ENCODE measurements at places on chromosomes 16 and 17.

- no peak for DNase-seq
Observed at GRCh38 chr17:39671651-39672521, 3.6 kb downstream of the PNMT start.

GRCh38 chr17:40473573-40474365 is 27.7 kb downstream of the TNS4 start:
- DNase-seq = no peak

DNA sequence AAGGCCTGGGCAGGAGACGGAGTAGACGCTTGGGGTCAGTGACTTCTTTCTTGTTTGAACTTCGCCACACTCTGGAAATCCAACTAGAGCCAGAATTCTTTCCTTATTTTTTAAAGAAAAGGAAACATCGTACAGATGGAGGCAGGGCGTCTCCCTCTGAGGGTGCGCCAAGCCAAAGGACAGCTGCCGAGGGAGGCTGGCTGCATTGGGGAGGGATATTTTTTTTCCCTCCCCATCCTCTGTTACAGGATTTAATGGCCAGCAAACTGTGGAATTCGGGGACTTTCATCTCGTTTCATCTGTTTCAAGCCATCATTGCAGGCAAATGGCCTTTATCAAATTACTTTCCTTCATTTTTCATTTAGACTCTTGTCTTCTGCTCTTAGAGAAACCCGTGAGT is 15.9 kb downstream of the CDK5R1 start:
- DNase-seq = no peak

DNA sequence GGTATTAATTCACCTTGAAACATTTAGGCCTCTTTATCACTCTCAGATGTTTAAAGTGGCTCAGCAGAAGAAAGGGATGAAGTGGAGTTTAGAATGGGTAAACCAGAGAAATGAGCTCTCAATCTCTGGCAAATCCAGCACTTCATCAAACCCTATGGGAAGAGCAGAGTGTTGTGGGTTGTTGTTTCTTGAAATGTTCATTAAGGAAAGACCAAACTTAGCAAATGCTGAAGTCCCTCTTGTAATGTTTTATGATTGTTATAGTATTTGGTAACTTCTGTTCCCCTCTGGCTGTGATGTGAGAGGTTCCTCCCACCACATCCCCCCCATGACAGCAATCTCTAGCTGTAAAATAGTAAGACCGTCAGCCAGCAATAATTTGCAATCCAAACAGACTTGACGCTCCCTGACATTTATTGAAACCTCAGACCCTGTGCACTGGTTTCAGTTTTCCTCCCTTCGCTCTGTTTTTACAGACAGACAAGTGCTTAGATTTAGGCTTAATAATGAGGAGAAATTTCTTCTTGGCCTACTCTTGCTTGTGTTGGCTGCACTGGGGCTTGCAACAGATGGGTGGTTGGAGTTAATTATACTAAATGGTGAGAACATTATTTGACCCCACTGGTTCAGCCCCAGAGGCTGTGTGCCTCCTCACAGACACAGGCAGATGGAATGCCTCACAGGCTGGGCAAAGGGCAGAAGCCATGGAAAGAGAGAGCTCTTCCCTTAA is 609.4 kb upstream of the SOX9 start:
- no peak for DNase-seq

DNA sequence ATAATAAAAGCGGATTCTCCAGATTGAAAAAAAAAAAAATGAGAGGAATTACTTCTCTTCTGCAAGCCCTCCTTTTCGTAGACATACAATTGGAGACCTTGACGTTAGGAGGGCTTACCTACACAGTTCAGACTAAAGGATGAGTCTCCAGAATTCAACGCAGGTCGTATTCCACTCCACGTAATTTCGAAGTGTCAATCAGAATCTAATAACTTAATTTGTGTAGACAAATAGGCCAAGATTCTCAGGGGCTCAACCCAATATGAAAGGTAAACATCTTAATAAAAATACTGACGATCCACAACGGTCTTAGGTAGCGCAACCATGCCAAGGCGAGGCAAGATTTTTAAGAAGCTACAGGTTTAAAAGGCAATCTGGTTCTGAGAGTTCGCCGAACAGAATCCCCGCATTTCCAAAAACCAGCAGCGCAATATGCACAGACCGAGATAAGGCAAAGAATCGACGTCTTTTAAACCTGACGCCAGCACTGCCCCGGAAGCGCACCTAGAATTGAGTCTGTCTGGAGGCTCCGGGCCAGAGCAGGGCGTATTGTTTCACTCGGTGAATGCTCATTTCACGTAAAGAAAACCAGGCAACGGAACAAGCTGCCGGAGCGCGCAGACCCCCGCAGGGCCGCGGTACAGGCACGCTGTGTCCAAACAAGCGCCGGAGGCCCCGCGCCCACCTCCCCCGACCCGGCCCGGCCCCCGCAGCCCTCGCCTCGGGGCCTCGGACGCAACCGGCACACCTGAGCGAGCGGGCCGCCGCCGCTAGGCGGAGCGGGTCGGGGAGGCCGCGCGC is 623 bp downstream of the MBTPS1 start:
- DNase-seq = no peak

GRCh38 chr16:57757883-57758282 is 22.3 kb downstream of the KATNB1 start:
- no peak for DNase-seq

All from mesothelial cell of epicardium (in vitro differentiated cells).